ENCODE measurements at places on chromosomes 2 and 18.

DNA sequence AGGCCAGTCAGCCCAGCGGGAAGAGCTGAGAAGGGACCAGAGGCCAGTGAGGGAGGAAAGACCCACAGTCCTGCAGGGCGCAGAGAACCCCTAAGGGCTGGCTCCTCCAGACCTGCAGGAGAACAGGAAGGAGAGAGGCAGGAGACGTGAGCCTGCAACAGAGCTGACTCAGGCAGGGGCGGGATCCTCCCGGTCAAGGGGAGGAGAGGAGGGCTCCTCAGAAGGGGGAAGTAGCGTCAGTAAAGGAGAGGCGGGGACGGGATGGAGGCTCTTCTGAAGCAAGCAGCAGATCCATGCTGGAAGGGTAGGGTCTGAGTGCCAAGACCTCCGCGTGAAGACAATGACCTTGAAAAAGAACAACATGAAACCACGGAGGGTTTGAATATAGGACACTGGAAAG lies 50.8 kb downstream of the TRABD2A start:
- DNase-seq, result no peak

DNA sequence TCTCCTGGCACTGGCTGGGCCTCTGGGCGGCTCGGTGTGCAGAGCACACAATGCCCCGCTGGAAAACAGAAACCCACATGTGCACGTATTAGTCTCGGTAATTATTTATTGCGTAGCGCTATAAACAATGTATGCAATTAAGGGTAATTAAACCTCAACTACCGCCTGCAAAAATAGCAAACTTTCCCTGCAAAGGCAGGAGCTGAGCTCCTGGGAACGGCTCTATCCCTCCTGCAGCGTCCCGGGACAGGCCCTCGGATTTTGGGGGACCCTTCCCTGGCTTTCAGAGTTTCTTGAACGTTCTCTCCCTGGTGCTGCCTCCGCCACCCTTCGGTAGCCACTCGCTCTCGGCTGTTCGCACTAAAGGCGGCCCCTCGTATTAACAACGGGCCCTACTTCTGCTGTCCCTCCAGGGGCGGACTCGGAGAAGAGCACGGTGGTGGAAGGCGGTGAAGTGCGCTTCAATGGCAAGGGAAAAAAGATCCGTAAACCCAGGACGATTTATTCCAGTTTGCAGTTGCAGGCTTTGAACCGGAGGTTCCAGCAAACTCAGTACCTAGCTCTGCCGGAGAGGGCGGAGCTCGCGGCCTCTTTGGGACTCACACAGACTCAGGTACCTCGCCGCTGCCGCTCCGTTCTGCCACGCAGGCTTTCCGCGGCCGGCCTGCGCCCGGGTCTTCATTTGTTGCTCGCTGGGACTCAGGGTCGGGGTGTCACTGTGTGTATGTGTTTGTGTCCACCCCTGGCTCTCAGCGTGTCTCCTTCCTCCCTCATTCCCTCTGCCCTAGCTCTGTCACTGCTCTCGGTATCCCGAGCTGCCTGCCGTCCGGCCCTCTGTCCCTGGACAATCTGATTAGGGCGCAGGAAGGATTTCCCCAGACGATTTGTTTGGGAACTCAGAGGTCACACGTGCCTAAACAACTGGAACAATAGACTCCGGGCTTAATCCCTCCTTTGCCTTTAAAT lies 1.2 kb downstream of the DLX1 start:
- DNase-seq, result no peak

GRCh38 chr2:169107645-169108044 lies 38.3 kb downstream of the DHRS9 start:
- no peak for DNase-seq

- peak; percentile 59 for DNase-seq
Measured at GRCh38 chr2:2291500-2292260, 39.4 kb downstream of the MYT1L start.

GRCh38 chr2:159637240-159637639 lies 20.9 kb upstream of the BAZ2B start:
- DNase-seq, result no peak

DNA sequence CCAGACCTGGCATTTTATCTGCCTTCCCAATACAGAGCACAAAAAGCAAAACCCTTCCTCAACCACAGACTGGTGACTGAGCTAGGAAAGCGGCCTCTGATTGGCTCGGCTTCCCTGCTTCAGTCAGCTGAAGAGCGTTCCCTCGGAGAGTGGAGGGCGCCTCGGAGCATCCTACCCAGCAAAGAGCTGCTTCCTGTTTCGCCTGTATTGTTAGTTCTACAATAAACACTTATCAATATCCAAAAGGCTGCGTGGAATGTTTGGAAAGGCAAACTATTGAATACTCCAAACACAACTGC lies 125.0 kb downstream of the CACNB4 start:
- DNase-seq, result peak; percentile 56
